ENCODE measurements at places on chromosomes 6 and 20.

GRCh38 chr20:32675223-32675975 is 1.7 kb upstream of the C20orf203 start:
- DNase-seq, result no peak

DNA sequence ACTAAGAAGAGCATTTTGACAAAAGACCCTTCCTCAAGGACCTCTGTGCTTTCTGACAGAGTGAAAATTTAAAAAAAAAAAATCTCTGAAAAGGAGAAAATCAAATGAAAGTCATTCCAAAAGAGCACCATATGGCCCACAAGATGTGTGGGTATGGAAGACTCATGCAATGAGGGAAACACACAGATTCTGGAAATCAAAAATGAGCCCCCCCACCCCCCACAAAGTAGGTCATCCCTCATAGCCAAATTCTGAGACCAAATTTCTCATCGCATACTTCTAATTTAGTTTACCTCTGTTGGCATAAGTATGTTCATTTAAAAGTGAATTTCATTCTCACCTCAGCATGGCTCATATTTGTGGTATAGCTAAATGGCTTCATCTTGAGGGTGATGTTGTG is 181.3 kb upstream of the KCNQ5 start:
- no peak for DNase-seq

DNA sequence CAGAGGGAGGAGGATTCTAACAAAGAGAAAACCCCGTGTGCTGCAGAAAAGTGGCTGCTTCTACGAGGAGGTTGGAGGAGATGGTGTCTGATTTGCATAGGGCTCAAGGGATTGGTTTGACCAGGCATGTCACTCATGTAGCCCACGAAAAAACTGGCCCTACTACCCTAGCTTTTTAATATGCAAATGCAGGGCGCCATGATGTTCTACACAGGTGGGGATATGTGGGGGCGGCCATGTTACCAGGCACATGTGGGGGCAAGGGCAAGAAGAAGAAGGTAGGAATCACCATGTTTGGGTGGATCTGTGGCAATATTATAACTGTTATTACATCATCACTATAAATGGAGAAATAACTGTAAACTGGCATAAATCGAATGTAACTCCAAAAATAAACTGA is 9.9 kb downstream of the KIAA1755 start:
- DNase-seq, result no peak

DNA sequence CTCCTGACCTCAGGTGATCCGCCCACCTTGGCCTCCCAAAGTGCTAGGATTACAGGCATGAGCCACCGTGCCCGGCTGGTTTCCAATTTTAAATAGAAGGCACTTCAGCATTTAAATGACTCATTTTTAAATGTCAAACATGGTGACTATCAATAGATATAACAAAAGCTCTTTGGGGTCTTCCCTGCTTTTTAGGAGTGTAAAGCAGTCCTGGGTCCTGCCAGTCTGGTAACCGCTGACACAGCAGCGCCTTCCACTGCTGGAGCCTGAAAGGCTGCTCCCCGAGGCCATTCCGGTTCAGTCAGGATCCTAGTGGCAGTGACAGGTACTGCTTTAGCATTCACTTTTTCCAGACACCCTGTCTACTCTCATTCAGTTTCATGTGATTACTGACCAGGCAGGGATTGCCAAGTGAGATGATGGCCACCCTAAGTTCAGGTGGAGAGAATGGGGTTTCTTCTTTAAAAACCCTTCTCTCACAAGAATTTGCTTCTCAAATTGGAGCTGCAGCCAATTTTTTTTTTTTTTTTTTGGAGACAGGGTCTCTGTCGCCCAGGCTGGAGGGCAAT is 5.1 kb downstream of the DIDO1 start:
- DNase-seq, result no peak

GRCh38 chr6:167005350-167006159 is 6.4 kb downstream of the CEP43 start:
- no peak for DNase-seq

- no peak for DNase-seq
Observed at GRCh38 chr6:44036699-44037101, 90.6 kb downstream of the MRPL14 start.

DNA sequence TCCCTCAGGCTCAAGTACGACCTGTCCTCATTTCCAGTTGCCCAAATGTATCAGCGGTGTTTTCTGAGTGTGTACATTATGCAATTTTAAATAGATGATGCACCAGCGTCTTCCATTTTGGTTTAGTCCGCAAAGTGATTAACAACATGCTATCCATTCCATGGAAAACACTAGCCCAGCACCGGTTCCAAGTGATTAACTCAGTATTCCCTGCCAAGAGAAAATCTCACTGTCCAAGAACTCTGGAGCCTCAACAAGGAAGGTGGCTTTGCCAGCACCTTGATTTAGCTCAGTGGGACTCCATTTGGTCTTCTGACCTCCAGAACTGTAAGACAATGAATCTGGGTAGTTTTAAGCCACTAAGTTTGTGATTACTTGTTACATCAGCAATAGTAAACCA is 107.2 kb downstream of the FOXC1 start:
- no peak for DNase-seq

Data from retinal pigment epithelial cell (primary cell).